GM13977 (cell line): ENCODE measurements at places on chromosomes 3 and 15.

- no peak for DNase-seq
Observed at GRCh38 chr3:16174976-16175901, 759 bp downstream of the GALNT15 start.

GRCh38 chr3:65344444-65344843, 656.6 kb upstream of the ADAMTS9 start:
- no peak for DNase-seq

GRCh38 chr15:85027033-85027380, 45.4 kb downstream of the PDE8A start:
- DNase-seq, result no peak

DNA sequence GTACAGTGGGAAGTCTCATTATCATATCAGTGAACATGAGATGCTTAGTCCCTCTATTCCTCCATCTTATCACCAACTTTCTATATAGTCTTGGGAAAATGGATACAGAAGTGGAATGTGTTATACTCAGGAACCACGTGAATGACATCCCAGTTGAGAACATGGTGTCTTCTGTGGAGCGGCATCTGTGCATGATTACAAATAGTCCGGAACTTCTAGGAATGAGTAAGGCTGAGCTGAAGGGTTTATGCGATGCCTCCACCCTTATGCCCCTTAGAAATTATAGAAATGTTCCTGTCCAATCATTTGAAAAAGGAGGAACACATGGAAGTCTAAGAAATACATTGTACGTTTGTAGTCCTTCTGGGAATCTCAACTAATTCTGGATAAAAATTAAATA, 64.8 kb upstream of the TMEM108 start:
- no peak for DNase-seq

DNA sequence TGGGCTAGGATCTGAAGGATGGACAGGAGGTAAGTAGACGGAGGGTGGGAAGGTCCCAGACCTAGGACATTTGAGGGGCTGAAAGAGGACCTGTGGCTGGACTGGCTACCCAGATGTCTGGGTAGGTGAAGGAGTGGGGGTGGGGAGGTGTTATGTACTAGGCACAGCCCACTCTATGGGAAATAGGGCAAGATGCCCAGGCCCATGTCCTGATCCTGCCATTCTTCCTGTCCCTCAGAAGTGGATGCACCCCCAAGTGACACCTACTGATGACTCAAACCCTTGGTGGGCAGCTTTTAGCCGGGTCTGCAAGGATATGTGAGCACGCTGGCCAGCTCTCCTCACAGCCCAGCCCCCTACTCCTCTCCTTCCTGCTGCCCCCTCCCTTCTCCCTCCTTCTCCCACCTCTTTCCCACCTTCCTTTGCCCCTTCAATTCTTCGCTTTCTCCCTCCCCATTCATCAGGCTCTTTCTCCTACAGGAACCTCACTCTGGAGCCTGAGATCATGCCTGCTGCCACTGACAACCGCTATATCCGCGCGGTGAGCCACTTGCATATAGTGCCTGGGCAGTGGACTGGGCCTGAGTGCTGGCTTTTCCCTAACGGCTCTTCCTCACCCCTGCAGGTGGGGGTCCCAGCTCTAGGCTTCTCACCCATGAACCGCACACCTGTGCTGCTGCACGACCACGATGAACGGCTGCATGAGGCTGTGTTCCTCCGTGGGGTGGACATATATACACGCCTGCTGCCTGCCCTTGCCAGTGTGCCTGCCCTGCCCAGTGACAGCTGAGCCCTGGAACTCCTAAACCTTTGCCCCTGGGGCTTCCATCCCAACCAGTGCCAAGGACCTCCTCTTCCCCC, 5.2 kb downstream of the ACY1 start:
- no peak for DNase-seq
